Hypothalamus (tissue), 51 donors: ENCODE measurements at places on chromosomes 7 and 10.

GRCh38 chr7:20598459-20599309 is 16.8 kb upstream of the ABCB5 start:
- no peak for DNase-seq

DNA sequence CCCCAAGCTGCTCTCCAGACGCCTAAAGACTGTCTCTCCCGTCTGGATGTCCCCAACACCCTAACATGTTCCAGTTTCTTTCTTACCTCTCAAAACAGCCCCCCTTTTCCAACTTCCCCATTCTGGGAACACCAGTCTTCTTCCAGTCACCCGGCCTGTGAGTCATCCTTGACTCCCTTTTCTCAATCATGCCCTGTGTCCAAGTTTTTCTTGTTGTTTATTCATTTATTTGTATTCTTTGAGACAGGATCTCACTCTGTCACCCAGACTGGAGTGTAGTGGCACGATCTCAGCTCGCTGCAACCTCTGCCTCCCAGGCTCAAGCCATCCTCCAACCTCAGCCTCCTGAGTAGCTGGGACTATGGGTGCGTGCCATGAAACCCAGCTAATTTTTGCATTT is 15.6 kb downstream of the SNX10 start:
- no peak for DNase-seq

GRCh38 chr10:101839416-101840063 is 4.1 kb downstream of the KCNIP2 start:
- DNase-seq = peak; percentile 25

GRCh38 chr7:147183276-147183675 is 1066.7 kb downstream of the CNTNAP2 start:
- DNase-seq = no peak

- no peak for DNase-seq
These were observed 50.2 kb upstream of the BAMBI start for GRCh38 chr10:28627102-28627501.

DNA sequence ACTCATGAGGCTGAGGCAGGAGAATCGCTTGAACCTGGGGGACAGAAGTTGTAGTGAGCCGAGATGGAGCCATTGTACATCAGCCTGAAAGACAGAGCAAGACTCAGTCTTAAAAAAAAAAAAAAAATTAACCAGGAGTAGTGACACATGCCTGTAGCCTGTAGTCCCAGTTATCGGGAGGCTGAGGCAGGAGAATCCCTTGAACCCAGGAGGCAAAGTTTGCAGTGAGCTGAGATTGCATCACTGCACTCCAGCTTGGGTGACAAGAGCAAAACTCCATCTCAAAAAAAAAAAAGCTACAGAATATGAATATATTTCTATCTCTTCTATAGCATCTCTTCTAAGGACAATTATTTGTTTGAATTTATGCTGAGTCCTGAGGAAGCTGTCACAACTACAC is 6.5 kb downstream of the AZGP1 start:
- DNase-seq = no peak

GRCh38 chr7:77409739-77410547 is 6.2 kb downstream of the GSAP start:
- DNase-seq = no peak

DNA sequence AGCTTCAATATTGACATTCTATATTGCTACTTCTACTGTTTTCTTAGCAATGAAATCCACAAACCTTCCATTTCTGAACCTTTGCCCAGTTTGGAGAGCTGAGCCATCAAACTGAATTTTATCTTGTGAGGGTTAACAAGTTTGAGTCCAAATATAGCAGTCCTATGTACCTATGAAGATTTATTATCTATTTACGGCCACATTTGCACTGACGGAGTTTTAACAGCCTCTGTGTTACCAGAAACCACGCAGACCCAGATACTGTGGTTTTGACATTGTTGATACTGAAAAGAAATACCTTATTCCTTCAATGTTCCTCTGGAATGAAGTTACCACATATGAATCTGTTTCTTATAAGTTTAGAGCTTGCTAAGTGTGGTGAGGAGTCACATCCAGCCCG is 172.6 kb downstream of the FGFR2 start:
- no peak for DNase-seq

GRCh38 chr10:5679037-5679435 is 5.6 kb upstream of the TASOR2 start:
- DNase-seq = no peak

DNA sequence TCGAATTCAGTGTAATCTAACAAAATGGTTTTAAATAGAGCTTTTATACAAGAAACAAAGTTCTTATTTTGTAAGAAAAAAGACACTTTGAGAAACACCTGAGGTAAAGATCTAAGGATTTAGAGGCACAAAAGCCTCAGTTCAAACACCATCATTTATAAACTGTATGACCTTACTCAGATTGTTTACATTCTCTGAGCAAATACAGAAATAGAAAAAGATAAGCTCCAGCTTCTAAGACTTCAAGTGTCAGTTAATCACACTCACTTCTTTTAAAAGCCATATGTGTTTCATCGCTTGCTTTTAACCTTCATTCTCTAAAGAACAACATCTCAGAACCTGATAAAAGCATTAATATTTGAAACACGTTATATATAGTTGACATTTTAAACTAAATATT is 27.9 kb downstream of the CADPS2 start:
- no peak for DNase-seq

DNA sequence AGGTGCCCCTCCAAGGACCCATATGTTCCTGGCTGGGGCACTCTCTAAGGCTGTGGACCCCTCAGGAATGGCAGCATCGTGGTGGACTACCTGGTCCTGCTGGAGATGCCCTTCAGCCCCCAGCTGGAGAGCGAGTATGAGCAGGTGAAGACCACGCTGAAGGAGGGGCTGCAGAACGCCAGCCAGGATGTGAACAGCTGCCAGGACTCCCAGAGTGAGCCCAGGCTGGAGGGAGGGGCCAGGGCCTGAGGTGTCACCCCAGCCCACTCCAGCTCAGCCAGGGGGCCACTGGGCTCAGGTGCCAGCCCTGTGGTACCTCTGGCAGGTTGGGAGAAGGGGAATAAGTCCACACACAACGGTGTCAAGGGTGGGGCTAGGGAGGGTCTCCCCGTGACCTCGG is 4.7 kb upstream of the MUC12 start:
- DNase-seq = no peak
